ENCODE measurements at places on chromosomes 2 and 18.

GRCh38 chr2:232211743-232212686 lies 166.5 kb upstream of the ALPP start:
- DNase-seq, result no peak

- peak; percentile 71 for DNase-seq
These were observed 132.2 kb downstream of the DOCK10 start for GRCh38 chr2:224909885-224910573.

- DNase-seq, result no peak
These were observed 301.3 kb downstream of the ZNF407 start for GRCh38 chr18:74898965-74899364.

DNA sequence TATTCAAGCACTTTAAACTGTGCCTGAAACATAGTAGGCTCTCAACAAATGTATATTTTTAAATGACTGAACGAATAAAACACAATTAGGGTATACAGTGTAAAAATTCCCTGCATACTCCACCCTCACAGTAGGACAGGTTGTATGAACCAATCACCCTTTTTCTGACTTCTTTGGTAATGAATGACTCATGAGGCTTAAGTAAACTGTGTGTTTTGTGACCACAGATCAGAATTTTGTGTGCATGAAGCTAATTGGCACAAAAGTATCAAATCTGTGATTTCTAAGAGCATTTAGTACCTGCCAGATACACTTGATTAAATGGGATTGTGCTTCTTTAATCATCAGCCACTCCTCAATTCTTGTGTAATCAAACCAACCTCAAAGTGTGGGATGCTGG lies 109.9 kb upstream of the MAP4K3 start:
- no peak for DNase-seq

DNA sequence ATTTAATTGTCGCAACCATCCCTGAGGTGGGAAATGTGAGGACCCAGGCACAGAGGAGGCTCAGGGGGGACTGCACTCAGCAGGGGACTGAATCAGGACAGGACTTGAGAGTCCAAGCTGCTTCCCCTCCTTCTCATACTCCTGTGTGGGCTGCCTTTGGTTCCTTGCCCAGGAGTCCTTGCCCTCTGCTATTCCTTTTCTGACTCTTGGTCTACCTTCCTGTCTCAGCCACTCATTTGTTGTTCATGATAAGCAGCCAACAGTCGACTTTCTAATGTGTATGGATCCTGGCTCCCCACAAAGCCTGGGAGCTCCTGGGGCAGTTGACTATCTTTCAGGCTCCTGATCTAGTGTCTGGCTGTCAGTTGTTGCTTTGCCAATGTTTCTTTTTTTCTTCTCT lies 28.3 kb downstream of the GATA6 start:
- no peak for DNase-seq

- DNase-seq, result no peak
These were observed 4.3 kb downstream of the SMYD5 start for GRCh38 chr2:73218298-73218697.
